GM04503 (cell line): ENCODE measurements at places on chromosomes 6 and 20.
A peak's percentile ranks its signal among the peaks of the same experiment; 100 is the strongest.

DNA sequence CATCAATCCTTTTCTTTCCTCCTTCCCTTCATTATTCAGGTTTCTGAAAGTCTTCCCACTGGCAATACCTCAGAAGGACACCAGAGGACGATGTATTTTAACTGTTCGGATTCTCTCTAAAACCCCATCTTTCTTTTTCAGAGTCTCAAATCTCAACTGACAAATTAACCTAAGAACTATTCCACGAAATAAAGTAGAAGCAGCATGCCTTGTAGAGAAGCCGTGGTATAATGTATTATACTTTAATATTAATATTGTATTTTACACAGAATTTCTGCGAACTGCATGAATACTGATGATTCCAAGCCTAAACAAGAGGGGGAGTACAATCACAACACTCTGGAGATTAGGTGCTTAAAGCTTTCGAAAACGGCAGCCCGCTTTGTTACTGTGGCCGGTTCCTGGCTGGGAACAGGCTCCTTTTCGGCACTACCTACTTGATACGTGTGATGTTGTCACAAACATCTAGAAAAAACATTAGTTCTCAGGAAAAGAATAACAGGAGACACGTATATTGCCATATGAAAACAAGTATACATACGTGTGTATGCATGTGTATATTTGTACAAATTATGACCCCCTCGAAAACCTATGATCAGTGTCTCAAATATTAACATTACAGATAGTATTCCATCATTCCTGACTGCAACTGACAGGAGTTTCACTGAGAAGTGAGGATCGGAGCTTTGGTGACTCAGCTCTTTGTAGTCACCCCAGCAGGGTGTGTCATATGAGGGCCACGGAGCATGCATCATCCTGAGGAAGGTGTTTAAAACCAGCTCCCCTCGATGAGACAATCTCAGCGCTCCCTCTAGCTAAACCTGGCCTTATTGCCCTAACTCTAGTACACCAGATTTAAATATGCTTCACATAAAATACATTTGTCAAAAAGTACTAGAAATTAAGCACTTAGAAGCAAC, 319.7 kb upstream of the TCF21 start:
- no peak for DNase-seq

- DNase-seq: peak; percentile 16
Measured at GRCh38 chr6:158972241-158973233, 27.5 kb downstream of the RSPH3 start.

DNA sequence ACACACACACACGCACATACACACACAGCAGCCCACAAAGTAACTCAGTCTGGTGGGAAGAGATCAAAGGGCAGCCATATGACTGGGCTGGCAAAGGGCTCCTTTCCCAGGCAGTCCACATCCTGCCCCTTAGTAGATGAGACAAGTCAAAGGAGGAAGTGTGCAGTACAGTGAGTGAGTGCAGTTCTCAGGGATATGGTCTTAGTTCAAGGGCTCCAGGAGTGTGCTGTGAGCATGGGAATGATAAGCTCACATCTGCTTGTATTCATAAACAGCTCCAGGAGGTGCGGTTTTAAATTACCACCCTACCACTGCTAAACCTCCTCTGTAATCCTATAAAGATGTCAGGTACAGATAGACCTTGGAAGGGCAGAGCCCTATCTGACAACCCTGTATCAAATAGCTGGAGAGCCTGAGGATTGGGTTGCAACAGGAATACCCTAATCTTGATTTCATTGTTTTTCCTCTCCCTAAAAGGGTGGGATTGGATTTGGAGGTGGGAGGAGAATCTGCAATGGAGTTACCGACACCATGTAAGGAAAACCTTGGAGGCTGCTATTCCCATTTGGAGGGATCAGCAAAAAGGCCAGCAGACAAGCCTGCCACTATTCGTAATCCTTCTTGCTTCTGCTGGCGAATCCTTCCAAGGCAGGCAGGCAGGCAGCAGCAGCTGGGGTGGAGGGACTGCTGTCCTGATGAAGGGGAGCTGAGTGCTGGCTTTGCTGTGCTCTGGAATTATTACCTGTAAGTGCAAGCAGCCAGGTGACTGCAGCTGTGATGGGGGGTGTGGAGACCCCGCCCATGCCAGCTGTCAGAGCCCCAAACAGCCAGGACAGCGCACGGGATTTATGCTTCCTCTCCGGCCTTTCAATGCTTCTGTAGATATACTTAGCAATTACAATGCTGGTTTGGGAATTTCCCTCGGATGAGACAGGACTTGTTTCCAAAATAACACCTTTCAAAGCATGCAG, 342.7 kb downstream of the PRL start:
- no peak for DNase-seq

DNA sequence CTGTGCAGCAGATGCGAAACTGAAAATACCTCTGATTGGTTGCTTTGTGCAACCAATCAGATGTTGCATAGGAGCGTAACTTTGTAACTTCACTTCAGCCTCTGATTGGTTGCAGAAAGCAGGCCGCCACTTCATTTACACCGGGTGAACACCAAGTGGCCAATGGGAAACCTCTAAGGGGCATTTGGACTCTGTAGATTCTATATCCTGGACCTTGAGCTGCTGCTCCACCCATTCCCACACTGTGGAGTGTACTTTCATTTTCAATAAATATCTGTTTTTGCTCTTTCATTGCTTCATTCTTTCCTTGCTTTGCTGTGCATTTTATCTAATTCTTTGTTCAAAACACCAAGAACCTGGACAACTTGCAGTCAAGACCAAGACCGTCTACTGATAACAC, 14.1 kb upstream of the NXT1 start:
- no peak for DNase-seq
